ENCODE measurements at places on chromosomes 11 and 22.
A peak's percentile ranks its signal among the peaks of the same experiment; 100 is the strongest.

DNA sequence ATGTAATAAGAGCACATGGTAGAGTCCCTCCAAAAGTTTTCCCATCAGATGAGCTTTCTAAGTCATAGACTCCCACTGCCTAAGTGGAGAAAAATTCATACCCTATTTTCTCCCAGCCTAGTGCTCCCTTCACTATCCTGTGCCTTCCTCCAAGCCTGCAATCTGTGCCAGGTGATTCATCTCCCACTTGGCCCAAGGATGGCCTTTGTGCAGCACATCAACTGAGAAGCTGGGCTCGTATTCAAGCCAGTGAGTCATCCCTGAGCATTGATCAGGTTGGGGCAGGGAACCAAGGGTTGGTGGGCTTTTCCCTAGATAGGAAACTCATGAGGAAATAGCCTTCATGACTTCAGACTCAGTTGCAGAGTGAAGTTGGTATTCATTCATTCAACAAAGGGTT is 64.6 kb downstream of the PANX1 start:
- no peak for DNase-seq

- no peak for DNase-seq
Observed at GRCh38 chr11:116582571-116582970, 190.2 kb downstream of the BUD13 start.

GRCh38 chr22:24421428-24421931 is 5.9 kb upstream of the ADORA2A start:
- DNase-seq: no peak

DNA sequence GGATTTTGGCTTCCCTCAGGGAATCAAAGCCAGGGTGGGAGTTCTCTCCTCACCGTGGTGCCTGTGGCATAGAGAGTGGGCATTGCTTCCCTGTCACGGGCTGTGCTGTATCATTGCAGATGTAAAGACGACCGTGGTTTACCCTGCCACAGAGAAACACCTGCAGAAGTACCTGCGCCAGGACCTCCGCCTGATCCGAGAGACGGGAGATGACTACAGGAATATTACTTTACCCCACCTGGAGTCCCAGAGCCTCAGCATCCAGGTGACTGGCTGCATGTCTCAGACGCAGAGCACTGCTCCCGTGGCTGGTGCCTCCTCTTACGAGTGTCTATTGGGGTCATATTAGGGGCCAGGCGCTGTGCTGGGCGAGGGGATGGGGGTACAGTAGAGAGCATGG is 24.2 kb upstream of the ST3GAL4 start:
- DNase-seq: no peak

DNA sequence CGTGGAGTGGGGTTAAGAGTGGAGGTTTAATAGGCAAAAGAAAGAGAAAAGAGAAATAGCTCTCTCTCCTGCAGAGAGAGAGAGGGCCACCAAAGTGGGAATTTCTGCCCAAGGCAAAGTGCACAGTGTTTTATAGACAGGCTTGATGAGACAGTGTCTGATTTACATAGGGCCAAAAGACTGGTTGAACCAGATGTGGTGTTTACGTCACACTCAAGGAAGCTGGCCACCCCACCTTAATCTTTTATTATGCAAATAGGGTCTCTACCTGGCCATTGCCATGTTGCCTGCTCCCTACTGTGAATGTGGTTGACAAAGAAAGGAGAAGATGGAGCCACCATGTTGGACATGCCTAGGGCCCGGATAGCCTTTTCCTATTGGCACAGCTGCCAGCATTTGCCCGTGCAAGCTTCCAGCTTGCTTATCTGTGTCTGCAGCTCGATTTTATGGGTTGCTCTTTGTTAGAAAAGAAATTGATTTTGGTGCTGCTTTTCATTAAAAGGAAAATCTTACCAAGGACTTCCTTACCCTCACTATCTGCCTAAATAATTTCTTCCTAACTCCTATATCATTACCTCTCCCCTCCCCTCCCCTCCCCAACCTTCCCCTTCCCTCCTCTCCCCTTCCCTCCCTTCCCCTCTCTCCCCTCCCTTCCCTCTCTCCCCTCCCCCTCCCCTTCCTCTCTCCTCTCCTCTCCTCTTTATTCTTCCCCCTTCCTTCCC is 436.0 kb downstream of the NELL1 start:
- no peak for DNase-seq

- DNase-seq: no peak
Observed at GRCh38 chr11:10716122-10716521, 22.6 kb upstream of the IRAG1 start.

GRCh38 chr11:25733777-25734176 is 598.2 kb upstream of the ANO3 start:
- DNase-seq: no peak

- no peak for DNase-seq
Observed at GRCh38 chr11:16784097-16784496, 45.6 kb downstream of the C11orf58 start.

DNA sequence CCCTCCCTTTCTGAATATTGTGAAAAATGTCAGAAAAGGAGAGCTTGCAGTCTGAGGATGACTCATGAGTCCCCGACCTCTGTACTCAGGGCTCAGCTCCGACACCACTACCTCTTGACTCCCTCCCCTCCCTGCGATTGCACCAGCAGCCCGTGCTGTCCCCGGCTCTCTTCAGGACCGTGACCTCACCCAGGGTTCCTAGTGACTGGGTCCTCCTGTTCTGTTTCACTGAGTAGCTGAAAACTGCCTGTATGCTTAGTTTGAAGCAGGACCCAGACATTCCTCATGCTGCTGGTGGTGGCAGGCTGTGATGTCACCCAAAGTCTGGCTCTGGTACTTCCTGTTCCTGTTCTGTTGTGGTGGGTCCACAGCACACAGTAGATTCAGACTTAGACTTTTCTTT is 11.7 kb downstream of the PHRF1 start:
- no peak for DNase-seq

DNA sequence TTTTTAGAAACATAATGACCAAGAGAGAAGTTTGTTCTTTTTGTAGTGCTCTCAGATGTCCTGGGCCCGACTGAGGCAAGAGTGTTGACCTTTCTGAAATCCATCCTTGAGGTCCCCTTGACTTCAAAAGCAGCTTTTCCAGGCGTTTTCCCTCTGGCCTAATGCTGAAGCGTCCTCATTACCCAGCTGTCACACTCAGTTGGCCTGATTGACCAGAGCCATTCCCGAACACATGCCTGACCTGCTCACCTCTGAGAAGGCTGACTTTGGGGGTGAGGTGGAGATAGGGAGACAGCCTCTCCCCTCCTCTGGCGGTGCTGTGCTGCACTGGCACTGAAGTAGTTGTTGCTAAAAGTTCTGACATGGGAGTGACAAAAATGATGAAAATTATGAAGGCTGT is 66.9 kb downstream of the ALX4 start:
- no peak for DNase-seq

GRCh38 chr11:112613051-112613972 is 347.9 kb upstream of the NCAM1 start:
- no peak for DNase-seq

GRCh38 chr22:43811777-43812148 is 342 bp downstream of the EFCAB6 start:
- DNase-seq: no peak

GRCh38 chr11:69220561-69221051 is 64.9 kb downstream of the SMIM38 start:
- no peak for DNase-seq

DNA sequence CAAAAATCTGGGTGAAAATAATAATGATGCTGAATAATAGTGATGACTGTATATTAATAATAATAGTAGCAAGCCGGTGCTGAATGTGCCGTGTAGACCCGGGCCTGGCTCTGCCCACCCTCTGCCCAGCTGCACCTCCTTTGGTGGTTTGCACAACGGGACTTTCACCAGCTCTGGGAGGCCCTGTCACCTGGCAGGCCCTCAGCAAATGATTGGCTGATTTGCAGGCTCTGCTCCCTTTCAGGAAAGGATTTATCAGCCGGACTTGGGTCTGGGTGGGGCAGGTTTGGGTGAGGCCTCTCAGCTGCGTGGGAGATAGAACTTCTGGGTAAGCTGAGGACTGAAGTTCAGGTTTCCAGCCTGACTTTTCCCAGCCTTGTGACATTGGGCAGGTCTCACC is 21.4 kb downstream of the KIAA1671 start:
- DNase-seq: no peak

GRCh38 chr11:20005747-20006146 is 154.5 kb downstream of the DBX1 start:
- DNase-seq: no peak

GRCh38 chr11:68255526-68255925 is 16.2 kb downstream of the C11orf24 start:
- no peak for DNase-seq

- DNase-seq: no peak
Observed at GRCh38 chr11:6755303-6755952, 16.3 kb downstream of the OR2AG2 start.

GRCh38 chr22:43203471-43203981 is 16.6 kb upstream of the TTLL12 start:
- DNase-seq: no peak

DNA sequence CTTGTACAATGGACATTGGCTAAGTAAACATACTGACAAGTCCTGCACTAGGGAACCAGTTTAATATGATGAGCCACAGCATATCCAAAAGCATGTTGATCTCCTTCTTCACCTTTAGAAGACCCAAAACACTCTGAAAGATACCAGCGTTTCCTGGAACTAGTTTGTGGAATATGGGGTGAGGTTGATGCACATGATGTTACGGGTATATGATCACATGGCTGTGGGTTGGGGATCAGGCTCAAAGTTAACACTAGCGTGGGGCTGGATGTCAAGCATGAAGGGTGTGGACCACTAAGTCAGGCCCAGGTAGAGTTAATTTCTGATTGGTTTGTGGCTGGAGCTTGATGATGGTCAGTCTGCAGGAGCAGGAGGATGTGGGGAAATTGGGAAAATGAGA is 9.0 kb downstream of the IGLL5 start:
- no peak for DNase-seq

- DNase-seq: no peak
Observed at GRCh38 chr22:37665487-37665886, 7.0 kb downstream of the PDXP start.

GRCh38 chr22:29747832-29748231 is 19.0 kb downstream of the ZMAT5 start:
- DNase-seq: no peak

DNA sequence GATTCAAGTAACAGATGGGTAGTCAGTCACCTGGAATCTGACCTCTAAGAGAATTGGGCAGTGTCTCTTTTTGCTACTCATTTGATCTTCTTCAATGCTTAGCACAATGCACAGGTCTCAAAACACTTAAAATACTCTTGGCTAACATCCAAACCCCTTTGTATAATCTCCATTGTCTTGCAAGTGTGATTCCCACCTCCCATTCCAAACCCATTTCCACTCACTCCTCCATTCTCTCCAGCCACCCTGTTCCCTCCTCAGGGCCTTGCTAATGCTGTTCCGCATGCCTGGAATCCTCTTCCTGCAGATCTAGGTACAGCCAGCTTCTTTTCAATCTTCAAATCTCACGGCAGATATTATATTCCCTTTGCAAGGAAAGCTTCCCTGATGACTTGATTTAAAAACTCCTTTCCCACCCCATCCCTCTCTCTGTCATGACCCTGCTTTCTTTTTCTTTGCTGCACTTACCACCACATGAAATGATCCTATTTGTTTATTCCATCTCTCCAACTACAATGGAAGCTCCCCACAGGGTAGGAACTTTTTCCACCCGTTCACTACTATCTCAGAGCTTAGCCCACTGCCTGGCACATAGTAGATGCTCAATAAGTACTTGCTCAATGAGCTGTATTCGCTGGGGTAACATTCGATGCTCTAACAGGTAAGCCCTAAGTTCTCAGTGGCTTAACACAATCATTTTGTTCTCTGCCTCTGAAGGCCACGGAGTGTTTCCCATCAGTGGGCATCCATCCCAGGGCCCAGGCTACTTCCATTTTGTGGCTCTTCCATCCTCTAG is 121.7 kb downstream of the MN1 start:
- no peak for DNase-seq

DNA sequence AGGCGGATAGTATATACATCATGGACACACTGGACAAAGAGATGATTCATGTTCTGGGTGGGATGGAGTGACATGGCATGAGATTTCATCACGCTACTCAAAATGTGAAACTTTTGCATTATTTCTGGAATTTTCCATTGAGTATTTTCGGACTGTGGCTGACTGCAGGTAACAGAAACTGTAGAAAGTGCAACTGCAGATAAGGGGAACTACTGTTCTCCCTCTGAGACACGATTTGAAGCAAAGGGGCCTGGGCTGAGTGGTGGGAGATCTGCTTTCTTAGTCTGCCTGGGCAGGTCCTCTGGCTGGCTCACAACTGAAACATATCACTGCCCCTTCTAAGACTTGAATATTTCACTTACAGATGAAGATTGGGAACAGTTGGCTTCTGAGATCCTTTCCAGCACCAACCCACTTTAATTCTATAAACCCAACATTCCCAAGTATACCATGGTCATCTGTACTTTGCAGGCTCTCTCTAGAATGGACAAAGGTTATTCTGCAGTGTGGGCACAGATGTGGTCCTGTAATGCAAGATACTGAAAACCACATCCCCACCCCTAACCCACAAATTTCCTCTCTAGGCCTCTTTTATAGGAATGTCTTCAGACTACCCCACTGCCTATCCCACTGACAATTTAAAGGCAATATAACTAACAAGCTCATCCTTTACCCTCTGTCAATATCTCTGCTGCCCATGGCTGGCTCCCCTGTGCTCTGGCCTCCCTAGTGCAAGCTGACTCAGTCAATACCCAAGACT is 121.1 kb downstream of the KCNC1 start:
- no peak for DNase-seq

DNA sequence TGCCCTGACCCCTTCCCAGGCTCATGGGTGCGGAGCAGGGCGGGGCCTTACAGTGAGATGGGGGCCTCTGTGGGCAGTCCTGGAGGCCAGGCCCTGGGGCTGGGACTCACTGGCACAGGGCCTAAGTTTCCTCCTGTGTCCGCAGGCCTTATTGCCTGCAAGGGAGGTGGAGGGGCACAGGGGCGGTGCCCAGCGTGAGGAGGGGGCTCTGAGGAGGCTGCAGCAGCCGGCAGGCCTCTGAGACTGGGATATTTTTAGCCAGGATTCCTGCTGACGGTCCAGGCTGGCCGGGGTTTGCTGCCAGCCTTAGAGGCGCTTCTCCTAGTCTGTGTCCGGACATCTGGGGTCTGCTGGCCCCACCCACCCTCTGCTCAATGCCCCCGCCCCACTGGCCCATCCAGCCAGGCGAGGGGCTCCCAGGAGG is 5.7 kb upstream of the RTN4R start:
- no peak for DNase-seq

GRCh38 chr22:17742527-17742902 is 31.8 kb downstream of the BID start:
- peak; percentile 23 for DNase-seq
